ENCODE measurements at places on chromosomes 3 and 15. TPM values are rescaled to one million over a fixed set of nuclear protein-coding genes. Genes with fewer than 3 reads are reported as not detected.

DNA sequence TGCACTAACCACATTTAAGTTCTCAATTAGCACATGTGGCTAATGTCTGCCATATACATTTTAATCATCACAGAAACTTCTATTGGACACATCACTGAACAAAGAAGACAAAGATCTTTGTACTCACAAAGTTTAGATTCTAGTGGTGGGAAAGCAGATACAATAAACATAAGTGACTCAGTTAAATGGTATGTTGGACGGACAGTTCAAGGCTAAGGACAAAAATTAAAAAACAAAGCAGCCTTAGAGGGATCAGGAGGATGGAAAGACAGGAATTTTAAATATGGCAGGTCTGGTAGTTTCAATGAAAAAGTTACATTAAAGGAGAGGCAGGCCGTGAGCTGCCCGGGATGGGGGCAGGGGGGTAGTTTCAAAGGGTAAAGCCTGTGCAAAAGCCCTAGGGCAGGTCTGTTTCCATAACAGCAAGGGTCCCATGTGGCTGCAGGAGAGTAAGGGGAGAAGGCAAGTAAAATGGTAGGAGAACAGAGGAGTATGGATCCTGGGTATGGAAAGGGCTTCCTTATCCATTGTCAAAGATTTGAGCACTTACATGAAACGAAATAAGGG lies 220.7 kb downstream of the FHIT start:
- DNase-seq: no peak

GRCh38 chr3:40321818-40322217 lies 12.3 kb downstream of the EIF1B start:
- no peak for DNase-seq

DNA sequence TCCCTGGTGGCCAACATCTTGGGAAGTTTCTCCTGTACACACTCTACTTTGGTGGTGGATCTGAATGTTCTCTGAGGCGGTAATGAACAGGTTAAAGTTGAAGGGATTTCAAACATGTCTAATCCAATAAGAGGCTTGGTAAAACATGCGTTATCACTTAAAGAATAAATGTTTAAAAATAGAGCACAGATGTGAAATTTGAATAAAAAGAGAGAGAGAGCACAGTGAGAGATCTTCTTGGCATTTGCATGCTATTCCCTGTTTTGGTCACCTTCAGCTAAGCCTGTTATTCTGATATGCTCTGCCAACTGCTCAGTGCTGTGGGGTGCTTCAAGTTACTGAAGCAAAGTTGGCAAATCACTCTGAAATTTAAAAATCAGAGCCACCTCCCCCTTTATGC lies 237.7 kb upstream of the WNT5A start:
- no peak for DNase-seq

DNA sequence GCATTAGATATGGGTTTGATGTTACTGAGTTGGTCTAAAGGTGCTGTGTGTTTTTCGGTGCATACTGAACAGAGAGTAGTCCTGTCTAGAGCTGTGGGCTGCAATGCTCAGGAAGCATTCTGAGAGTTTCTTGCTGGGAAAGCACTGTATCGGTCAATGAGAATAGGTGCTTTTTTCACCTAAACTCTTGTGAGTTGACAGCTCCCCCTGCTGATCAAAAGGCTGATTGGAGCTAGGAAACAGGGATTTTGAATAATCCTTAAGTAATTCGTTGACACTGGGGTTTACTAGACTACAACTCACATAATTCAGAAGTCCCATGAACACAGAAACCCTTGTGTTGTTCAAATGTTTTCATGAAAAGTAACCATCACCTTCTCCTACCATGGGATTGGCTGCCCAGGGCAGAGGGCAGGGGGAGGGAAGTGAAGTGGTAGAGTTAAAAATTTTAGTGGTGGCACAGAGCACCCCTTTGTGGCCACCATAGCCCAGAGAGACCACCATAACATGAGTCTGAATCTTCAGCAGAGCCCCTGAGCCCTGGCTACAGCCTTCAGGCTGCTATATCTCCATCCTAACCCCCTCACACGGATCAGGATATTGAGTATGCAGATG lies 13.0 kb upstream of the MANF start:
- peak; percentile 37 for DNase-seq

- DNase-seq: no peak
These were observed 317.7 kb downstream of the EDEM1 start for GRCh38 chr3:5505163-5505562.

DNA sequence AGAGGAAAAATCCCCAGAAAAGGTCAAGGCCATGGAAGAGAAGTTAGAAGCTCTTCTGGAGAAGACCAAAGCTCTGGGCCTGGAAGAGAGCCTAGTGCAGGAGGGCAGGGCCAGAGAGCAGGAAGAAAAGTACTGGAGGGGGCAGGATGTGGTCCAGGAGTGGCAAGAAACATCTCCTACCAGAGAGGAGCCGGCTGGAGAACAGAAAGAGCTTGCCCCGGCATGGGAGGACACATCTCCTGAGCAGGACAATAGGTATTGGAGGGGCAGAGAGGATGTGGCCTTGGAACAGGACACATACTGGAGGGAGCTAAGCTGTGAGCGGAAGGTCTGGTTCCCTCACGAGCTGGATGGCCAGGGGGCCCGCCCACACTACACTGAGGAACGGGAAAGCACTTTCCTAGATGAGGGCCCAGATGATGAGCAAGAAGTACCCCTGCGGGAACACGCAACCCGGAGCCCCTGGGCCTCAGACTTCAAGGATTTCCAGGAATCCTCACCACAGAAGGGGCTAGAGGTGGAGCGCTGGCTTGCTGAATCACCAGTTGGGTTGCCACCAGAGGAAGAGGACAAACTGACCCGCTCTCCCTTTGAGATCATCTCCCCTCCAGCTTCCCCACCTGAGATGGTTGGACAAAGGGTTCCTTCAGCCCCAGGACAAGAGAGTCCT lies 9.0 kb downstream of the MAP1A start:
- no peak for DNase-seq

GRCh38 chr15:85543741-85544155 lies 163.3 kb downstream of the AKAP13 start:
- peak; percentile 15 for DNase-seq

DNA sequence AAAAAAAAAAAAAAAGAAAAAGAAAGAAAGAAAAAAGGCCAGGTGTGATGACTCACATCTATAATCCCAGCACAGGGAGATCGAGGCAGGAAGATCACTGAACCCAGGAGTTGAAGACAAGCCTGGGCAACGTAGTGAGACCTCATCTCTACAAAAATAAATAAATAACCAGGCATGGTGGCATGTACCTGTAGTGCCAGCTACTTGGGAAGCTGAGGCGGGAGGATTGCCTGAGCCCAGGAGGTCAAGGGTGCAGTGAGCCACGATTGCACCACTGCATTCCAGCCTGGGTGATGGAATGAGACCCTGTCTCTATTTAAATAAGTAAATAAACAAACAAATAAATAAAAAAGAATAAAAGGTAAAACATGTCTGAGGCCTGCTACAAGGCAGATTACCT lies 39.3 kb upstream of the LACTB start:
- DNase-seq: no peak

GRCh38 chr3:133563186-133563591 lies 10.3 kb upstream of the CDV3 start:
- no peak for DNase-seq

GRCh38 chr3:133112666-133113065 lies 74.5 kb downstream of the TMEM108 start:
- no peak for DNase-seq

DNA sequence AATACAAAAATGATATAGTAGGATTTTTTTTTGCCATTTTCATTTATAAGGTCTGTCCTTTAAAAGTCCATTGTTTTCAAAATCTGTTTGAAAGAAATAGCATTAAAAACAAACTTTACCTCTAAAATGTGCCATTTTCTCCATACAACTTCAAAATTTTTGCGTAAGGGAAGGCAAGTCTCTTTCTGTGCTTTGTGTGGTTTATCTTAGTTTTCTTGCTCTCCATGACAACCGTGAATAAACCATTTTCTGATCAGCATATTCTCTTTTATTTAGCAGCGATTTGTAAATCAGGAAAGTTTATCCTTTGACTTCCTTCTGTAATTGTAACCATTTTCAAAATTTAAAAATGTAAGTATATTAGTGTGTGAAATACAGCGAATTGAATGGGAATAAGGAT lies 147.9 kb upstream of the CGNL1 start:
- no peak for DNase-seq

- no peak for DNase-seq
These were observed 12.1 kb downstream of the EAF1 start for GRCh38 chr3:15439476-15439875.

- DNase-seq: no peak
These were observed 15.8 kb upstream of the TFDP2 start for GRCh38 chr3:142165194-142165593.

DNA sequence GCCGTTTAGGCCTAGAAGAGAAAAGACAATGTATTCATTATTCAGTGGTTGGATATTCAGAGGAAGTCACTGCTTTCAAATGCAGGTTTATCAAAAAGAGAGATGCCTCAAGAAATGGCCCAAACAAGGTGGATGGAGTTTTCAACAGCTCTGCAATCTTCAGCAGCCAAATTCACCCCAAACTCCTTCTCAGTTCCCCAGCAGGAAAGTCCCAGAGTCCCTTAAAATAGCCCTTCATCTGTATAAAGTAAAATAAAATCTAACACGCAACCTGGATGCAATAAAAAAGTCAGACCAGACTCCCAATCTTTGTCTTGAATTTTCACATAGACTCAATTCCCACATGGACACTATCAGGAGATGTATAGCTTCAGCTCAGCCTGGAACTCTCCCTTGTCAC lies 101.6 kb upstream of the SPATA12 start:
- DNase-seq: no peak

GRCh38 chr3:172625404-172625803 lies 85.5 kb downstream of the NCEH1 start:
- DNase-seq: no peak

DNA sequence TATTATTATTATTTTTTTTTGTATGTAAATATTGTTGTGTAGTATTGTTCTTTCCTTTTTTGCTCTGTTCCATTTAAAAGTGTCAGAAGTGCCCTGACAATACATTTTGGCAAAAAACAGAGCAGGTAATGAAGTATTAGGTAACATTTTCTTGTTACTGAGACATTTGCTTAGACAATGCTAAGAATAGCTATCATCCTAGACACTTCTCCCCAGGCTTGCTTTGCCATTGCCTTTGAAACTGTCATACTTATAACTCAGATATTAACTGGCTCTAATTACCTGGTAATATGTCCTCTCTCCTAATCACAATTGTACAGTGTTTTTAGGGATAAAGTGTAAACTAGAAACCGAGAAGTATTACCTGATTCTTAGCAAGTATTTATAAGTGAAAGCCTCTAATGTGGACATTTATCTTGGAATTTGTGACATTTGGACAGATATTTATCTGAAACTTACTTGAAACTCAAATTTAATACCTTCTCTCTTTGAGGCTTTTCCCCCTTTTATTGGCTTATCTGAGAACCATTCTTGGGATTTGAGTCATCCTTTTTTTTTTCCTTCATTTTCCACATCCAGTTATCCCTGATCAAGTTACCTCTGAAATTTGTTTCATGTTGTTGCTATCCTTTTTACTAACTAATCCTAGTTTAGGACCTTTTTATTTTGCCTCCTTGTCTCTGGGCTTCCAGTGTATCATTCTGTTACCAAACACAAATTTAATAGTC lies 13.1 kb downstream of the ARIH1 start:
- no peak for DNase-seq

- no peak for DNase-seq
These were observed 34.9 kb downstream of the TSPAN3 start for GRCh38 chr15:77035999-77036471.

GRCh38 chr3:155332716-155333115 lies 39.2 kb upstream of the STRIT1 start:
- no peak for DNase-seq

DNA sequence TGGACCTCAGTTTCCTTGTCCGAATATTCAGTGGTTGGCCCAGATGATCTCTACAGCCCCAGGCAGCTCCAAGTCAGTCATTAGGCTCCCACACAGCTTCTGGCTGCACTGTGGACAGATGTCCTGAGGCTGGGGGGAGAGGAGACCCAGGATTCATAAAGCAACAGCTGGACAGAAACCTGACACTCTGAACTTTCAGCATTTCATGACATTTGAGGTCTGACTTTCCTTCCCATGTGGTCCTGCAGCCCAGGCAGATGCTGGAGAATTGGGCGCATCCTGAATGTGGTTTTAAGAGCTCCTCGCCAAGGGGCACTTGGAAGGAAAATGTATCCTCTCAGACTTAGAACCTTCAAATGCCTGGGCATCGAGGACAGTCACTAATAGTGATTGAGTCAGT lies 307.6 kb upstream of the LRRFIP2 start:
- no peak for DNase-seq

- DNase-seq: no peak
These were observed 23.0 kb downstream of the TPM1 start for GRCh38 chr15:63065262-63066221.

- DNase-seq: no peak
These were observed 254.5 kb downstream of the FAM43A start for GRCh38 chr3:194939949-194940770.

- DNase-seq: no peak
These were observed 42.8 kb upstream of the MLF1 start for GRCh38 chr3:158528076-158528674.

DNA sequence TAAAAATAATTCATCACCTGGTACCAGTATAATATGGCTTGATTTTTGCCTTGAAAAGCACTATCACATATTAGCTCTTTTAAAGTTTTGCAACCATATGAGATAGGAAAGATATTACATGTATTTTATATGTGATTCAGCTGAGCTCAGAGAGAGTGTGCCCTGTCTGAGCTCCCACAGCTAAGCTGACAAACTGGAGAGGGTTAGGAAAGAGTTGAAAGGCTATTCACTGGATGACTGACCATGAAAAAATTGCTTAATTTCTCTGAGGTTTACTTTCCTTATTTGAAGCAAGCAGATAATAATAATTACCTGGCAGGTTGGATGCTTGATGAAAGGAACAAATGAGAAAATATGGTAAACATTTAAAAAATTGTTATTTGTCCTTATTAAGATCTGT lies 97.4 kb upstream of the CCDC80 start:
- DNase-seq: no peak

DNA sequence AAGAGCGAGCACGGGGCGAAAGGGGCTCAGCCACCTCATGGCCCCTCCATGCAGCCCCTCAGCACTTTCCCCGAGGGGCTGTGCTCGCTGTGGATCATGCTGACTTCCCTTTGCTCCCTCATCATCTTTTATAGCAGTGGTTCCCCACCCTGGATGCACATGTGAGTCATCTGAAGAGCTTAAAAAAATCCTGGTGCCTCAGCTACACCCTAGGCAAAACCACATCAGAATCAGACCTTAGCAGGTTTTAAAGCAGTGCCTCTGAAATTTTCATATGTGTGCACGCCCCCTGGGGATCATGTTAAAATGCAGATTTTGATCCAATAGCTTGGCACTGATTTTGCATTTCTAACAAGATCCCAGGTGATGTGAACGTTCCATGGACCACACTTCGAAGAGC lies 50.9 kb downstream of the FEM1B start:
- no peak for DNase-seq

Gene SKOR1
- not detected for total RNA-seq

Gene SST
- total RNA-seq: not detected

Gene LSG1
- 42.9 TPM for total RNA-seq

Gene CFAP20DC
- total RNA-seq: 2.7 TPM

Gene CPA3
- total RNA-seq: 0.16 TPM

Gene CSPG4
- total RNA-seq: not detected

Gene CHRM5
- not detected for total RNA-seq

Gene CP
- not detected for total RNA-seq

Gene RBP2
- not detected for total RNA-seq

Gene ZNF860
- total RNA-seq: not detected

Gene GATM
- 1.4 TPM for total RNA-seq
